ENCODE measurements at places on chromosomes 12 and 14.

DNA sequence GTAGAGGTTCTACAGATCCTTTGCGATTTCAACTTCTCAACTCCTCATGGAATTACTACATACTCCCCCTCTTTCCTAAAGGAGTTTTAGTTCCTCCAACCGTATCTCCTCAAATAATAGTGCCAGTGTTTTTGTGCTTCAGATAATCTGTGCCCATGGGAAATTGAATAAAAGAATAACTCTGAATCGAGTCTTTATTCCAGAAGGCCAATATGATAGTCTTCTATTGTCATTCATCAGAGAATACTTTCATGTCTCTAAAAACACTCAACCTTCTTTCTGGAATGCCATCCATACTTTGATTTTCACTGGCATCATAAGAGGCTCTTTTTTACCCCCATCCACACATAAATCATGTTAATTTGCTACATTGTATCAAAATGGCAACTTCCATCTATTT, 911.3 kb upstream of the USP15 start:
- DNase-seq, result no peak

- no peak for DNase-seq
Observed at GRCh38 chr12:129863938-129864337, 39.9 kb downstream of the TMEM132D start.

- DNase-seq, result no peak
Observed at GRCh38 chr14:32993921-32994320, 55.2 kb downstream of the NPAS3 start.

- DNase-seq, result no peak
Observed at GRCh38 chr14:77882098-77882497, 82.2 kb downstream of the ADCK1 start.

GRCh38 chr12:7729746-7730145, 17.4 kb downstream of the CLEC4C start:
- no peak for DNase-seq

Measured in activated CD4-positive, alpha-beta T cell treated with anti-CD3 and anti-CD28 coated beads for 4 hours (primary cell).